ENCODE measurements at places on chromosomes 6 and 20. TPM values are rescaled to one million over a fixed set of nuclear protein-coding genes. Genes with fewer than 3 reads are reported as not detected.

The ULBP1 gene
- not detected for total RNA-seq

The TREM2 gene
- not detected for total RNA-seq

The EPHA7 gene
- 31.0 TPM for total RNA-seq

The SLC17A3 gene
- total RNA-seq: not detected

The WFDC10B gene
- not detected for total RNA-seq

The RUNX2 gene
- total RNA-seq: 8.1 TPM

The BLTP3A gene
- 11.0 TPM for total RNA-seq

The ERVFRD-1 gene
- total RNA-seq: not detected

The SMLR1 gene
- not detected for total RNA-seq

The RIPOR2 gene
- total RNA-seq: 3.0 TPM

The FILIP1 gene
- total RNA-seq: 7.0 TPM

The CLVS2 gene
- not detected for total RNA-seq

The PAK5 gene
- not detected for total RNA-seq

The PLN gene
- 52.0 TPM for total RNA-seq

- DNase-seq: no peak
- no peaks in the 10 kb centered on the region for H3K36me3 ChIP-seq
- H3K27me3 ChIP-seq: no peaks in the 10 kb centered on the region
- no peaks in the 10 kb centered on the region for H3K4me1 ChIP-seq
- no peak overlapping the region for H3K27ac ChIP-seq
- H3K4me3 ChIP-seq: no peak overlapping the region
Observed at GRCh38 chr20:53142225-53143127, 170.3 kb downstream of the TSHZ2 start.

DNA sequence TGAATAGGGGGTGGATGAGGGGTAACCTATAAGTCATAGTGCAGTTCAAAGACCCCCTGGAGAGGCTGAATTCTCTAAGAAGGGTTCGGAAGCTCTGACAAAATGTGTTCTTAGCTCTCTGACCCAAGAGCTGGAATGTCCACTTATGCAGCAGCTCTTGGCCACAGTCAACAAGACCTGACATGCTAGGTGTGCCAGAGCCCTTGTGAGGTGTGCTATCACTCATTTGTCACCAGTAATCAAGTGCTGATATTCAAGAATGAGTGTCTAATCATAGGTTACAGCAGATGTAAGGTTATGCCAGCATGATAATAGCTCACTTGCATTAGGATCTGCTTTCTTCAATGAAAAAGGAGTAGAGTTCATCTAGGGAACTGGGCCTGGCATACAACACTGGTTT, 28.1 kb downstream of the TOMM6 start:
- H3K27me3 ChIP-seq: no peaks in the 10 kb centered on the region
- H3K36me3 ChIP-seq: no peaks in the 10 kb centered on the region
- H3K4me1 ChIP-seq: no peaks in the 10 kb centered on the region
- no peak overlapping the region for H3K27ac ChIP-seq
- no peak for DNase-seq

- no peaks in the 10 kb centered on the region for H3K36me3 ChIP-seq
- no peak overlapping the region for H3K27ac ChIP-seq
- H3K4me1 ChIP-seq: no peaks in the 10 kb centered on the region
- H3K27me3 ChIP-seq: no peaks in the 10 kb centered on the region
- H3K4me3 ChIP-seq: no peak overlapping the region
Observed at GRCh38 chr6:140398076-140398475, 1023.6 kb upstream of the CITED2 start.

DNA sequence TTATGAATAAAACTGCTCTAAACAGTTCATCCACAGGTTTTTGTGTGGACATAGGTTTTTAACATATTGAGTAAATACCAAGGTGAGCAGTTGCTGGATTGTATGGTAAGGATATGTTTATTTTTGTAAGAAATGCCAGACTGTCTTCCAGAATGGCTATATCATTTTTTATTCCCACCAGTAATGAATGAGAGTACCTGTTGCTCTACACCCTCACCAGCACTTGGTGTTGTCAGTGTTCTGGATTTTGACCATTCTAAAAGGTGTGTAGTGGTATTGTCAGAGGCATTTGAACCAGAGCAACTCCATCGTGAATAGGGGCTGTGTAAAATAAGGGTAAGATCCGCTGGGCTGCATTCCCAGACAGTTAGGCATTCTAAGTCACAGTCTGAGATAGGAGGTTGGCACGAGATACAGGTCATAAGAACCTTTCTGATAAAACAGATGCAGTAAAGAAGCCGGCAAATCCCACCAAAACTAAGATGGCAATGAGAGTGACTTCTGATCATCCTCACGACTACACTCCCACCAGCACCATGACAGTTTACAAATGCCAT, 12.9 kb upstream of the NT5E start:
- no peaks in the 10 kb centered on the region for H3K4me1 ChIP-seq
- no peaks in the 10 kb centered on the region for H3K27me3 ChIP-seq
- H3K4me3 ChIP-seq: no peak overlapping the region
- no peak for DNase-seq

DNA sequence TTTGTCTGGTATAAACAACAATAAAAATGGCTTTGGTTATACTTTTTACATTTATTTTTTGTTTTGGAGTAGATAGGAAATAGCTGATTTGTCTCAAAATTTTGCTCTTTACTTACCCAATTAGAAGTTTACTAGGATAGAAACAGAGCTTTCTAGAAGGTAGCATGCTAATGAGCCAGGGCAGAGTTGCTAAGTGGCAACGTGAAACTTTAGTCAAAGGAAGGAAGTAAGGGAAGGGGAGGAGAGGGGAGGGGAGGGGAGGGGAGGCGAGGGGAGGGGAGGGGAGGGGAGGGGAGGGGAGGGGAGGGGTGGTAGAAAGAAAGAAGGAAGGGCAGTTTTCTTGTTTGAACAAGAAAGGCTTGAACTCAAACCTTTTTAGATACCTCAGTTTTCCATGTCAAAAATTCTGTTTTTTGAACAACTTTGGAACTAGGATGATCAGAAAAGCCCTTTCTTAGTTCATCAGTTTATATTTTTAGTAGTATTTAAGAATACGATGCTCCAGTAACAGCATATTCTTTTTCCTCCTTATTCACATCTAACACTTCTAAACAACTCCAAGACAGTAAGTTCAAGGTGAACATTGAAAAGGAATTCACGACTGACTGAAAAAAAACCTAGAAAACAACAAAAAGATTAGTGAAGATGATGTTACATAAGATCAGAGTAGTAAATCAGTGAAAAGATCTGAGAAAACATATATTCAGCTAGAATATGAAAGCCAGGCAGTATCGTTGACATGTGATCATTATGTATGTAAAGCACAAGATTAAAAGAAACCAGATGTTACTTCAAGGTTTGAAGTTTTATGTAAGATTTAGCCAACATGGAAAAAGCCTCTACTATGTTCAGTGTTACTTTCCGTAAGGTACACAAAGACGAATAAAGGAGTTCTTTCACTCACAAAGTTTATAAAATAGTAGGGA, 263.4 kb downstream of the ARHGAP18 start:
- H3K36me3 ChIP-seq: no peaks in the 10 kb centered on the region
- H3K4me3 ChIP-seq: no peak overlapping the region
- DNase-seq: no peak
- H3K4me1 ChIP-seq: no peaks in the 10 kb centered on the region
- H3K27me3 ChIP-seq: no peaks in the 10 kb centered on the region

DNA sequence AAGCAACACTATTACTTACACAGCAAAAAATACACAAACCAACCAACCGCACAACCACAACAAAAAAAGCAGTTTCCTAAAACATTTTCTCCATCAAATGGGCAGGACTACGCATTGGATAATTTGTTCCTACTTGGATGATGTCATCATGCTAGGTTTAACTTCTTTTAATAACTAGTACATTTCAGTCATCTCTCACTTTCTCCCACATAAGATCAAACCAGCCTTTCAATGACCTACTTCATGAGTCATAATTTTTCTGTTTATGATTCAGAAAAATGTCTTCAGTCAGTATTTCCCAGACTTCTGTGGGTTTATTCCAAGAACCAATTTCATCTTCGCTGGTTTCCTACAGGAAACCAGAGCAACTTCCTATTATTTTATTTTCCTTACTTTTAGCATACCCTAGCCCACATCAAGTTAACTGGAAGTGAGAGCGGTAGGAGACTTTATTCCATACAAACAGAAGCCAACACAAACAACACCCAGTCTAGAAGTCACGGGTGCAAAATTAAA, 134.2 kb downstream of the GMDS start:
- no peaks in the 10 kb centered on the region for H3K27me3 ChIP-seq
- no peak overlapping the region for H3K27ac ChIP-seq
- no peak for DNase-seq

GRCh38 chr6:154754152-154754551, 20.9 kb downstream of the SCAF8 start:
- no peaks in the 10 kb centered on the region for H3K36me3 ChIP-seq
- no peak for DNase-seq
- H3K4me1 ChIP-seq: peaks cover 6% of the 10 kb centered on the region
- H3K27ac ChIP-seq: no peak overlapping the region

GRCh38 chr6:1597121-1597744, 12.5 kb upstream of the FOXC1 start:
- H3K4me3 ChIP-seq: no peak overlapping the region
- no peaks in the 10 kb centered on the region for H3K36me3 ChIP-seq
- peaks cover 10% of the 10 kb centered on the region for H3K4me1 ChIP-seq
- no peak overlapping the region for H3K27ac ChIP-seq

GRCh38 chr20:46558511-46558959, 8.1 kb upstream of the OCSTAMP start:
- DNase-seq: no peak
- H3K4me1 ChIP-seq: no peaks in the 10 kb centered on the region
- H3K27ac ChIP-seq: no peak overlapping the region
- H3K4me3 ChIP-seq: no peak overlapping the region
- H3K27me3 ChIP-seq: no peaks in the 10 kb centered on the region

GRCh38 chr6:76073281-76073680, 819 bp upstream of the IMPG1 start:
- H3K4me1 ChIP-seq: no peaks in the 10 kb centered on the region
- no peaks in the 10 kb centered on the region for H3K36me3 ChIP-seq
- DNase-seq: no peak
- no peak overlapping the region for H3K4me3 ChIP-seq
- no peaks in the 10 kb centered on the region for H3K27me3 ChIP-seq
- H3K27ac ChIP-seq: no peak overlapping the region

DNA sequence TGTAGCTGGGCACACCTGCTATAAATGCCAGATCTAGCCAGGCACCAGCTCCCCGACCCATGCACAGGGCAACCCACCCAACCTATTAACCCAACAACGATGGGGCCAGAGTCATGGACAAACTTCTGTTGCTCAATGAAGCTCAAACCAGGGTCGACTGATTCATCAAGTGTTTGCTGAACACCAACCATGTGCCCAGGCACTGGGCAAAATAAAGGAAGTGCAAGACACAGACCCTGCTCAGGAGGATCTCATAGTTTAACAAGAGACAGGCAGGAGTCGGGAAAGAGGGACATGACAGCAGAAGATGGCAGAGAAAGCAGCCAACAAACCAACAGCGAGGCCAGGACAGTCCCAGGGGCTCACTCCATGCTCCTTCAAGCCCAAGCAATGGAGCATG, 18.8 kb downstream of the KCNK5 start:
- H3K27me3 ChIP-seq: no peaks in the 10 kb centered on the region
- H3K36me3 ChIP-seq: no peaks in the 10 kb centered on the region
- H3K27ac ChIP-seq: no peak overlapping the region
- DNase-seq: no peak

DNA sequence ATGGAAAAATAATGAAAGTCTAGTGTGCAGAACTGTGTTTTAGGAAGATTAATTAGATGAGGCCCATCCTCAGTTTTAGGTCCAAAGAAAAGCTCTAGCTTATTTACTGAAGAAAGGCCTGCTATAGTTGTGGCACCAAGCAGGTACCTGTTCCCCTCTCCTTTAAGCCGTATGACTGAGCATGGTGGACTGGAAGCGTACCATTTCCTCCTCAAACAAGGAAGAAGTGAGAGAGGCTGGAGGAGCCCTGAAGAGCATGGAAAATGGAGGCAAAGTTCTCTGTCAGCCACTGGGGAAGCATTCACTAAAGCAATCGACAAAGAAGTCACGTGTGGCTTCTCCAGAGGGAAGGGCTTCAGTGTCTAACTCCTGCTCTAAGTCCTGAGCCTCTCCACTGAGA, 100.2 kb downstream of the MAN1A1 start:
- no peak overlapping the region for H3K27ac ChIP-seq
- no peaks in the 10 kb centered on the region for H3K36me3 ChIP-seq
- H3K27me3 ChIP-seq: no peaks in the 10 kb centered on the region
- no peak overlapping the region for H3K4me3 ChIP-seq
- DNase-seq: no peak
